ENCODE measurements at places on chromosomes 12 and 14.

DNA sequence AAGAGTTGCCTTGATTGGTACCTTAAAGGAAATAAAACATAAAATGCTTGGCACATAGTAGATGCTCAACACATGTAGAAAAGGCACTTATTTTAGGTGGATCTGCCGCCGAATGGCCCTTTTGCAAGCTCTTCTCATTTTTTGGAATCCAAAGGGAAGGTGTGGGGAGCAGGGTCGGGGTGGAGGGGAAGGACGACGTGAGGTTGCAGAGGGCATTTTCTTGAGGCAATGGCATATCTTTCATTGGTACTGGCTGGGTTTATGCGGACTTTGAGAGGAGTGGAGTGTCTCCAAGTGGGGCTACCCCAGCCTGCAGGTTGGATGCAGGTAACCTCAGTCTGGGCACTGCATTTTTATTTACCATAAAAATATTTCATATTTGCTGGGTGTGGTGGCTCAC is 8.1 kb downstream of the RTL1 start:
- DNase-seq = no peak

DNA sequence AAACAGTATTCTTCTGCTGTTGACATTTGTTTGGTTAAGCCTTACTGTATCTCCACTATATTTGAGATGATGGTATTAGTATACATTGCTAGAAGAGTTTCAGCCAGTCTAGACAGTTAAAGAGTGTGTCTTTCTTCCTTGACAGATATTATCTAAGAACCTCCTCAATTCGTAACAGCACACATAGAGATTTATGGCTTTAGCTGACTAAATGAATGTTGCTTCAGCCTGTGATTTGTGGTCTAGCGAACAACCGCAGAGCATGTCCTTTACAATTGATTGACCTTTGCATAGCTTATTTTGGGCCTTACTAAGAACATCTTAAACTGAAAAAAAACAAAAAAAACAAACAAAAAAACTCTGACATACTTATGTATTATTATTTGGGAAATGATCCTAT is 122.2 kb downstream of the DAAM1 start:
- no peak for DNase-seq

DNA sequence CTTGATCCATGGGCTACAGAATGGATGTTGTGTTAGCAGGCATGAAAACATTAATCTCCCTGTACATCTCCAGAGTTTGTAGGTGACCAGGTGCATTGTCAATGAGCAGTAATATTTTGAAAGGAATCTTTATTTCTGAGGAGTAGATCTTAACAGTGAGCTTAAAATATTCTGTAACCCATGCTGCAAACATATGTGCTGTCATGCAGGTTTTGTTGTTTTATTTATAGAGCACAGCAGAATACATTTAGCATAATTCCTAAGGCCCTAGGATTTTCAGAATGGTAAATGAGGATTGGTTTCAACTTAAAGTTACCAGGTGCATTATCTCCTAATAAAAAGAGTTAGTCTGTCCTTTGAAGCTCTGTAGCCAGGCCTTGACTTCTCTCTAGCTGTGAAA is 3.5 kb upstream of the FITM1 start:
- DNase-seq = no peak

- no peak for DNase-seq
Measured at GRCh38 chr12:15123401-15123800, 97.8 kb downstream of the RERG start.

- no peak for DNase-seq
Measured at GRCh38 chr12:87467936-87468335, 561.3 kb downstream of the C12orf50 start.

DNA sequence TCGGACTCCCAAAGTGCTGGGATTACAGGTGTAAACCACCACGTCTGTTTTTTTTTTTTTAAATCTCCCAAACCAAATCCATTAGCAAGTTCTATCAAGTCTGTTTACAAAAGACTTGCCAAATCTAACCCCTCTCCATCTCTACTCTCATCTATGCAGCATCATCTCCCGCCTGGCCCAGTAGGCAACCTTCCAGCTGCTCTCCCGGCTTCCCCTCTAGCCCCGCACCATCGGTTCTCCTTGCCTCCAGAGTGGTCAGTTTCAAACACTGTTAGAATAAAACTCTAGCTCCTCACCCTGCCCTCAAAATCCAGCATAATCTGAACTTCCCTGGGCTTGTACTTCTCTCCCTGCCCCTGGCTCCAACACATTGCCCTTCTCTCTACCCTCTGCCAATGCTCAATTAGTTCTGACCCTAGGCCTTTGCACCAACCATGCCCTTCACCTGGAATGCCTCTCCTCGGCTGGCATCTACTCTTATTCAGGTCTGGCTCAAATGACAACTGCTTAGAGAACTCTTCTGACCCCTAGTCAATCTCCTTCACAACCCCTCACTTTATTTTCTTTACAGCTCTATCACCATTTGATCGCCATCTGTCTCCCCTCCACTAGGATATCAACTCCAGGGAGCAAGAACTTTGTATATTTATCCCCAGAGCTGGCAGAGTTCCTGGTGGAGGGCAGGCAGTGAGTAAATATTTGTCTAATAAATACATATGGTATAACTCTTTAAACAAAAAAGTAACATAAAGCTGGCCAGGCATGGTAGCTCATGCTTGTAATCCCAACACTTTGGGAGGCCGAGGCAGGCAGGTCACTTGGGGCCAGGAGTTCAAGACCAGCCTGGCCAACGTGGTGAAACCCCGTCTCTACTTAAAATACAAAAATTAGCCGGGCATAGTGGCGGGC is 4.9 kb downstream of the WSB2 start:
- no peak for DNase-seq

DNA sequence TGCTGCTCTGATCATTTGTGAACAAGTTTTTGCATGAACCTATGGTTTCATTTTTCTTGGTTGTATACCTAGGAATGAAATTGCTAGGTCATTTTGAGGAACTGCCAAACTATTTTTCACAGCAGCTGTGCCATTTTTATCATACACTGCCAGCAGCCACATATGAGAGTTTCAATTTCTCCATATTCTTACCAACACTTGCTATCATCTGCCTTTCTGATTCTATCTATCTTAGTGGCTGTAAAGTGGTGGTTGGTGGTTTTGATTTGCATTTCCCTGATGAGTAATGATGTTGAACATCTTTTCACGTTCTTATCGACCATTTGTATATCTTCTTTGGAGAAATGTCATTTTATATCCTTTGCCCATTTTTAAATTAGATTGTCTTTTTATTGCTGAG is 146.1 kb downstream of the C12orf75 start:
- no peak for DNase-seq

GRCh38 chr12:111494676-111495075 is 89.0 kb downstream of the SH2B3 start:
- no peak for DNase-seq

GRCh38 chr12:93335603-93336162 is 42.0 kb upstream of the NUDT4 start:
- no peak for DNase-seq

DNA sequence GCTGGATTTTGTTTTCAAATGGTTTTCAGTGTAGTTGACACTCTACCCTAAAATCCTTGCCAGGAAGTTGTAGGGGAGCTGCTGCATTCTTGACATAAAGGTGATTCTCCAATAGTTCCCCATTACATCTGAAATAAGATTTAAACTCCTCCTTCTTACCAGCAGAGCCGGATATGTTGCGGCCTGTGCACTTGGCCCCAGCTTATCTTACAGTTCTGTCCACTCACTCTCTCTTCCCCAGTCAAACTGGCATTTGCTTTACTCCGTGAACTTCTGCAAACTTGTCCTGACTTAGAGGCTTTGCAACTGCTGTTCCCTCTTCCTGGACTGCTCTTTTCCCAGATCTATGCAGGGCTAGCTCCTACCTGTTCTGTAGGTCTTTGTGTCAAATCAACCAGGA is 929.5 kb downstream of the VRK1 start:
- no peak for DNase-seq

DNA sequence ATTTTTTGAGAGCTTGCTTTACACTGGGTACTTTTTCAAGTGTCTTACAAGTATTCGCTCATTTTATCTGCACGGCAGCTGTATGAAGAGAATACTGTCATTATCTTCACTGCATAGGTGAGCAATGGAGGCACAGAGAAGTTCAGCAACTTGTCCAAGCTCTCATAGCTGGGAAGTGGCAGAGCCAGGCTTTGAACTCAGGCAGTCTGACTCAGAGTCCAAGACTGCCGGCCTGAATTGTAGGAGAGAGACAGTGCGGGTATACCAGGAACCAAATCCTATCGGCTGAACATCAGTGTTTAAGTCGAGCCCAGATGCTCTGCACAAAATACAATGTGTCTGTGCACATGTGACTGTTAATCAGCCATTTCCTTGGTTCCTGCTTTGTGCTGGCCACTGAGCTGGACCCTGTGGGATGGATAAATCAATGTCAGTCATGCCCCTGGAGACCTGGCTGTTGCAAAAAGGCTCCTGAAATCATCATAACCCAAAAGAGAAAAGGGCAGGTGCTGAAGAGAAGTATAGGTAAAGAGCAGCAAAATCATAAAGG is 474.6 kb downstream of the DPF3 start:
- no peak for DNase-seq

- peak; percentile 31 for DNase-seq
Measured at GRCh38 chr12:102061096-102061559, 663 bp downstream of the WASHC3 start.

GRCh38 chr12:56766535-56766934 is 3.4 kb downstream of the HSD17B6 start:
- no peak for DNase-seq

DNA sequence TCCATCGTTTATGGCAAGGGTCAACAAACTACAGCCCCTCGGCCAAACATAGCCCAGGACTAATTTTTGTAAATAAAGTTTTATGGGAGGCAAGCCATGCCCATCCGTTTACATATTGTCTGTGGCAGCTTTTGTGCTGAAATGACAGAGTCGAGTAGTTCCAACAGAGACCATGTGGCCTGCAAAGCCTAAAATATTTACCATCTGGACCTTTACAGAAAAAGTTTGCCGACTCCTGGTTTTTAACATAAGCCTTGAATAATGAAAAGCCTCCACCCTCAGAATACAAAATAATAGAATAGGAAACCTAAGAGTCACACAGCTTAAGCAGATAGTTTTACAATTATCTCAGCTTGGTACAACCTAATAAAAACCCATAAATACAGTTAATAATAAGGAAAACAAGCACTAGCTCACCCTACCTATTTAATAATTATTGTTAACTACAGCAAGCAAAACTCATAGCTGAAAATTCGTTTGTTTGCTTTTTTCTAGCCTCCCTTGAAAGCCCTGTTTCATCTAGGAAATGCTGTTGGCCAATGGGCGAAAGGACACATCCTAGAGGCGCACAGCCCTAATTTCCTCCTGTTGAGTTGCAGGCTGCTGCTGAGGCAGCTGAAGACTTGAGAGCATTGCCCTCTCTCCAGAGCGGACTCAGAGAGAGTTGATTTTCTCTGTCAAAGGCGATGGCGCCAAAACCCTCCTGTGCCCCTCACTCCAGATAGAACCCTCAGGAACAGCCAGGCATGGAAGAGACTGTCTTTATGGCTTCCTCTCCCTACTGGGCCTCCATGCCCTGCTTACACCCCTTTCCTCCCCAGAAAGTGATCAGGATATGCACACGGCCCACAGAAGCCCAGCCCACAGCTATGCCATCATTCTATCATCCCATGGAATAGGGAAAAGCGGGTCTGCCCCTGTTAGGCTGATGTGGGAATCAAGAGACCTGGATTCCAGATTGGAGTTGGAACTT is 107.2 kb downstream of the DPF3 start:
- DNase-seq = no peak

- DNase-seq = no peak
Measured at GRCh38 chr12:24705741-24706358, 243.1 kb downstream of the BCAT1 start.

- peak; percentile 7 for DNase-seq
Measured at GRCh38 chr12:107320033-107320928, 226.9 kb upstream of the CRY1 start.

DNA sequence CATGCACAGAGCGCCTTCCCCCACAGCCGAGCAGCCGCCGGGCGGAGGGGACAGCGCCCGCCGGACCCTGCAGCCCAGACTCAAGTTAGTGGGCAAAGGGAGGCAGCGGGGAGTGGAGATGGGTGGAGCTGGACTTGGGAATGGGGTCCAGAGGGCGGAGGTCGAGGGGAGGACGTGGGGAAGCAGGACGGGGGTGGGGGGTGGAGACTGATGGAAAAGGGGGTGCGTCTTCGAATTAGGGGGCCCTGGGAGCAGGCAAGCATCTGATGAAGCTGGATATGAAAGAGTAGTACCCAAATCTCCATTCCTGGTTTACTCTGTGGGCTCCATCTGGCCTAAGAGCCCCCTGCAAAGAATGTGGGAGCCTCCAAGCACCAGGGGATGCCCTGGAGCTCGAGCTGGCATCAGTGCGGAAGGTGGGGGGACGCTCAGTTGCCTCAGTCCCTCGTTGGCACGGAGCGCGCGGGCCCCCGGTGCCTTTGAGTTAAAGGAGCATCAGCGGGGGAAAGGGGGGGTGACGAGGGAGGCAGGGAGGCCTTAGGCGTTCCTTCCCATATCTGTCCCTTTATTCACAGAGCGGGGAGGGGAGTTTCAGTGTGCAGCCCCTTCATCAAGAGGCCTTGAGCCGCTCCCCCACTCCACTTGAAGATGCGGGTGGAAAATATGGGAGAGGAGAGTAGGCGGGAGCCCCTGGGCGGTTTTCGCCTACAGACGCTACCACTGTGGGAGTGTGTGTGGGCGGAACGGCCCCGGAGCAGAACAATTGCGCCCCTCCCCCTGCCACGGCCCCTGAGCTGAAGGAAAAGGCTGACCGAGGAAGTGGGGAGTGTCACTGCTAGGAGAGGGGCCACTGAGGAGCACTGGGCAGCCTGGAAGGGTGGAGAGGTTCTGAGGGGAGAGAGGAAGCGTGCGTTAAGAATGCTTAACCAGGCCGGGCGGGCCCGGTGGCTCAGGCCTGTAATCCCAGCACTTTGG is 644 bp downstream of the NAB2 start:
- peak; percentile 29 for DNase-seq

DNA sequence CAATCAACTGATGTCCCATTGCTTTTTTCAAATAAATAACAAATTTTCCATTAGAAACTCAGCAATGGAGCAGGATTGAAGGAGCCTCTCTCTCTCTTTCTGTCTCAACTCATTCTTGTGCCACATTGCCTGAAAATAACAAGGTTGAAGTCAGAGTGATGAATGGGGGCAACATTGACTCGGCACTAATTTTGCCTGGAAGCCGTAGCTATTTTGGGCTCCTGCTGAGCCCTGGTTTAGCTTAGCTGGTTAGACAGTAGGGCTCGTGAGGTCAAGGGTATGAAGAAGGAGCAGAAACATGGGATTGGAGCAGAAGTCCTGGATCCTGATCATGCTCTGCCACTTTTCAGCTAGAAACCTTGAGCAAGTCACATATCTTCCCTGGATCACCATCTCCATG is 38.9 kb downstream of the WSCD2 start:
- DNase-seq = no peak

GRCh38 chr12:47414511-47414910 is 291.3 kb downstream of the RPAP3 start:
- DNase-seq = no peak

DNA sequence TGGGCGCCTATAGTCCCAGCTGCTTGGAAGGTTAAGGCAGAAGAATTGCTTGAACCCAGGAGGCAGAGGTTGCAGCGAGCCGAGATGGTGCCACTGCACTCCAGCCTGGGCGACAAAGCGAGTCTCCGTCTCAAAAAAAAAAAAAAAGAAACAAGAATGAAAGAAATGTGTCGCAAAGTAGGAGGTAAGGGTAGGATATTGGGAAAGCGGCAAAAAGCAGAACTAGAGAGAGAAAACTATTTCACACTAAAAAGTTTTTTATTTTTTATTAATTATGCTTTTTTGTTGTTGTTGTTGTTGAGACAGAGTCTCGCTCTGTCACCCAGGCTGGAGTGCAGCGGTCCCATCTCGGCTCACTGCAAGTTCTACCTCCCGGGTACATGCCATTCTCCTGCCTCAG is 17.7 kb downstream of the SBNO1 start:
- DNase-seq = peak; percentile 29

Measured in AML-193 (cell line).